ENCODE measurements at places on chromosomes 2 and 18. TPM values are rescaled to one million over a fixed set of nuclear protein-coding genes. Genes with fewer than 3 reads are reported as not detected.

DNA sequence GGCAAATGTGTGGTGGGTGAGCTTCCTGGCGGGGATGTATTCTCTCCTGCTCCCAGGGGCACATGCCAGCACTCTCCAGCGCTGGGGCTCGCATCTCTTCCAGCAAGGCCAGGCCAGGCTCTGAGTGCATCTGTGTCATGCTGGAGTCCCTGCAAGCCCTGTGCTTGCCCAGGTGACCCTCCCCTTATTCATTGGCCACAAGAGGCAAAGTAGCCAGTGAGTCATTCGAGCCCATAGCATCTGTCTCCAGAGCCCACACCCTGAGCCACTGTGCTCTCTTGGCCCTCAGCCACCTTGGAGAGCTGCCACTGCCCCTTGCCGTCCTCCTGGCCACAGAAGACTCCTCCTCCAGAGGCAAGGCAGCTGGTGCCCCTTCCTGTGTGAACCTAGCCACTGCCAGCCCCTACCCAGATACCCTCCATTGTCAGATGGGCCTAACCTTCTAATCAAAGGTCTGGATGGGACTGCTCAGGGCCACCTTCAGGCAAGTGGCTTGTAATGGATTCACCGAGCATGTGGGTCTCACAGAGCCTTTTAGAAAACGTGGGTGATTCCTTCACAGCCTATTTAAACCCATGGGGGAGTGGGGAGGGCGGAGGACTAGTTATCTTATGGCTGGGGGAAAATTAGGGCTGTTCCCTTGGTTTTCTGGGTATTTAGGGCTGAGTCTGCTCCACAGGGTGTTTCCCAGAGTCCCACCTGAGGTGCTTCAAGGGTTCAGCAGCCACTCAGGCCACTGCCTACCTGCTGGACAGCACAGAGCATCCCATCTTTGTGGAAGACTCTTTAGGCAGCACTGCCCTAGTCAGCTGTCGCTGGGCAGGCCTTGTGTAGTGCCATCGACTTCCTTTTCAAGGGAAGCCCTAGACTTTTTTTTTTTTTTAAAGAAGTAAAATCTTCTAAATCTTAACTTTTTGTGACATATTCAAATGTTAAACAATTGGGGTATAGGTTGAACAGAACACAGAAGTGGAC is 137.4 kb downstream of the ACOXL start:
- no peak overlapping the region for H3K4me3 ChIP-seq
- no peak for DNase-seq
- no peaks in the 10 kb centered on the region for H3K27me3 ChIP-seq
- H3K4me1 ChIP-seq = no peaks in the 10 kb centered on the region
- H3K27ac ChIP-seq = no peak overlapping the region

DNA sequence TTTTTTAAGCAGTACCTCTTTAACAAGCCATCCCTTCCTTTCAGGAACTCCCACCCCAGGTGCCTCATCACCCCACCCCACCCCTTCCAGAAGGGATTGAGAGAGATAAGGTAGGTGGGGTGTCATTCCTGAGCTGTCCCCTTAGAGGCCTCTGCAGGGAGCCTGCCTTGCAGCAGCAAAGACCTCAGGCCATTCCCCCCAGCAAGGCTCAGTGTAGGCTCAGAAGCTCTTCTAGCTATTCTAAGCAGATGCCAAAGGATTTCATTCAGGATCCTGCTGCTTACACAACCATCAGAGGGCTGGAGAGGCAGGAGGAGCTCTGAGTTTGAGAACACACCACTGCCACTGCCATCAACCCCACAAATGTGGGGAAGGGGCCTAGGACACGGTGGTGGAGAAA is 5.8 kb upstream of the FIGLA start:
- H3K36me3 ChIP-seq = no peaks in the 10 kb centered on the region
- DNase-seq = no peak
- no peak overlapping the region for H3K4me3 ChIP-seq
- no peaks in the 10 kb centered on the region for H3K4me1 ChIP-seq
- H3K27me3 ChIP-seq = no peaks in the 10 kb centered on the region
- H3K27ac ChIP-seq = no peak overlapping the region

Gene CNDP1
- total RNA-seq = not detected

DNA sequence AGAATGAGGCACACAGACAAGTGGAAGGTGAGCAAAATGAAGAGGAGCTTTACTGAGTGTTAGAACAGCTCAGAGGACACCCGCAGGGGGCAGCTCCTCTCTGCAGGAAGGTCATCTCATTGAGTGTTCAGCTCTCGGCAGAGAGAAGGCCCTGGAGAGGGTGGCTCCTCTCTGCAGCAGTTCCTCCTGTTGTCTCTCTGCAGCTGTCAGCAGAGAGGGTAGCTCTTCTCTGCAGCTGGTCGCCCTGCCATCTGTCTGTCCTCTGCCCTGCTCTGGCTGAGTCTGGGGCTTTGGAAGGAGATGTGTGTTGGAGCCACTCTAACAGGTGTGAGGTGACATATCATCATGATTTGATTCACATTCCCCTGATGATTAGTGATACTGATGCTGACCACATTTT is 6.8 kb upstream of the SNTG2 start:
- H3K27me3 ChIP-seq = peaks cover 12% of the 10 kb centered on the region
- no peaks in the 10 kb centered on the region for H3K4me1 ChIP-seq
- no peaks in the 10 kb centered on the region for H3K36me3 ChIP-seq
- no peak for DNase-seq
- no peak overlapping the region for H3K27ac ChIP-seq
- H3K4me3 ChIP-seq = no peak overlapping the region

Gene LIMS4
- total RNA-seq = 0.33 TPM

DNA sequence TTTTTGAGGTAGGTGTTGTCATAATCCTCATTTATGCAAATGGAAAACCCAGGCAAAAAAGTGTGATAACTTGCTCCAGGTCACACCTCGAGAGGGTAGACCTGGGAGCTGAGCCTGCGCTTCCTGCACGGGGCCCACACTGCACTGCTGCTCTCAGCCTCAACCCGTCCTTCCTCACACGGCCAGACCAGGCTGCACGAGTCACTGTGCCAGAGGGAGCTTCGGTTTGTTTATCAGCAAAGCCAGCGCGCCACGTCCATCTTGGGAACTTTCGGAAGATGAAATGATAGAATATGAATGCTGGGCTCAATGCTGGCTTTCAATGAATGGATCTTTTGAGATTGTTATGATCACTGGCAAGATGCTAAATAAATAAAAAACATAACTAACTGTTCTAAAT is 14.4 kb downstream of the COPS9 start:
- no peak overlapping the region for H3K4me3 ChIP-seq
- no peaks in the 10 kb centered on the region for H3K27me3 ChIP-seq
- H3K27ac ChIP-seq = no peak overlapping the region
- H3K36me3 ChIP-seq = no peaks in the 10 kb centered on the region
- H3K4me1 ChIP-seq = no peaks in the 10 kb centered on the region
- no peak for DNase-seq

- H3K27me3 ChIP-seq = no peaks in the 10 kb centered on the region
- H3K36me3 ChIP-seq = no peaks in the 10 kb centered on the region
- H3K27ac ChIP-seq = no peak overlapping the region
- H3K4me1 ChIP-seq = no peaks in the 10 kb centered on the region
- no peak overlapping the region for H3K4me3 ChIP-seq
These were observed 43.9 kb upstream of the STPG4 start for GRCh38 chr2:47198985-47199451.
